ENCODE measurements at places on chromosomes 5 and 9. TPM values are rescaled to one million over a fixed set of nuclear protein-coding genes. Genes with fewer than 3 reads are reported as not detected.

The SLC6A7 gene
- polyA plus RNA-seq: not detected

The RASGRF2 gene
- polyA plus RNA-seq: 0.05 TPM

The SPATA31E1 gene
- polyA plus RNA-seq: not detected

The DOK3 gene
- 1.7 TPM for polyA plus RNA-seq

The PCDHGC3 gene
- 15.2 TPM for polyA plus RNA-seq

The OBP2B gene
- not detected for polyA plus RNA-seq

The LYRM7 gene
- polyA plus RNA-seq: 3.3 TPM

The ADRA1B gene
- polyA plus RNA-seq: 0.23 TPM

The FGD3 gene
- polyA plus RNA-seq: 0.61 TPM

Measured in keratinocyte (primary cell).